Stimulated activated CD4-positive, alpha-beta T cell treated with anti-CD3 and anti-CD28 coated beads, Interleukin-15, amount 100 ng/mL, for 24 hours (primary cell): ENCODE measurements at places on chromosomes 1 and 21.

DNA sequence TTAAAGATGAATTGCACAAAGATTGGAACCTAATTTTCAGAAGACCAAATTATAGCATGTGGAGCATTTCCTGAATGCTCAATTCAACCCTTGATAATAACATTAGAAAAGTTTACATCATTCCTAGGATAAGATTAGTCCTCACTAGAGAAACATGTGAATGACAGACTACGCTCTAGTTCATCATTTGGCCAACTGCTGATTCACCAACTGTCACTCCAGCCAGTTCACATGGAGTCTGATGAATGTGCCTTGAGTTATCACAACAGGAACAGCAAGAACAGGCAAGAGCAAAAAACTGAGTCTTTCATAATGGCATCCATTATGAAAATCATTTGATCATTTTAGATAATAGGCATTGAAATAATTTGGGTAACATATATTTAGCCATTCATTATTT, 415.9 kb downstream of the PTPRC start:
- no peak for DNase-seq

GRCh38 chr1:112637254-112638109, 17.9 kb downstream of the CAPZA1 start:
- no peak for DNase-seq

- DNase-seq = no peak
Observed at GRCh38 chr1:210185063-210185462, 47.5 kb upstream of the SERTAD4 start.

GRCh38 chr1:23444104-23444533, 19.6 kb upstream of the TCEA3 start:
- no peak for DNase-seq

DNA sequence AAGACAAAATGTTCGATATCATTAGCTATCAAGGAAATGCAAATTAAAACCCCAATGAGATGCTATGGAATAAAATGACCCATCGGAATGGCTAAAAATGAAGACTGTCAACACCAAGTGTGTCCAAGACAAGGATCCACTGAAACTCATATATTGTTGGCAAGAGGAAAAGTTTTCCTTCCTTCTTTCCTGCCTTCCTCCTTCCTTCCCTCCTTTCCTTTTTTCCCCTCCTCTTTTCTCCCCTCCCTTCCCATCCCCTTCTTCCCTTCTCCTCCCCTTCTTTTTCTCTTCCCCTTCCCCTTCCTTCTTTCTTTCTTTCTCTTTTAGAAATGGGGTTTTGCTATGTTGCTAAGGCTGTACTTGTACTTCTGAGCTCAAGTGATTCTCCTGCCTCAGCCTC, 64.2 kb upstream of the TENT5B start:
- no peak for DNase-seq

DNA sequence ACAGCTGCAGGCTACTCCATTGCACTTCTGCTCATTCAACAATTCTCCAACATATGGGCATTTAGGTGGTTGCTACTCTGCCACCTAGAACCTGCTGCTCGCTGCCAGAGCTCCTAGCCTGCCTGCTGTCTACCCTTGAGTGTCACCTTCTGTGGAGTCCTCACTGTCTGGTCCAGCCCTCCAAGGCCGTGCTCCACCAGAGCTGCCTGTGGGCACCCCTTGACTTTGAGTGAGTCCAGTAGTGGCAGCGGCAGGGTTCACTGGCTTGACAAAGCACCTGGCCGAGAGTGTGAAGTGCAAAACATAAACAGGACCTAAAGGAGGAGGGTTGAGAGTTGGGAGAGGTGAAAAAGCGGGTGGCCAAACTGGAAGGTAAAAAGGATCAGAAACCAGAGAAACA, 120.3 kb upstream of the DNAH14 start:
- DNase-seq = no peak

DNA sequence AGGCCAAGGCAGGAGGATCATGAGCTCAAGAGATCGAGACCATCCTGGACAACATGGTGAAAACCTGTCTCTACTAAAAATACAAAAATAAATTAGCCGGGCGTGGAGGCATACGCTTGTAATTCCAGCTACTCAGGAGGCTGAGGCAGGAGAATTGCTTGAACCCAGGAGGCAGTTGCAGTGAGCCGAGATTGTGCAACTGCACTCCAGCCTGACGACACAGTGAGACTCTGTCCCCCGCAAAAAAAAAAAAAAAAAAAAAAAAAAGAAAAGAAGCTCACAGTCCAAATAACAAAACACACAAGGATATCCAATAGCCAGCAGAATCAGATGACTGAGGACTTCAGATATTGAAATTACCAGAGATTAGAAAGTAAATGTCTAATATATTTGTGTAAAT, 11.8 kb downstream of the AHCTF1 start:
- no peak for DNase-seq

GRCh38 chr1:36645867-36646266, 163.2 kb upstream of the CSF3R start:
- no peak for DNase-seq

DNA sequence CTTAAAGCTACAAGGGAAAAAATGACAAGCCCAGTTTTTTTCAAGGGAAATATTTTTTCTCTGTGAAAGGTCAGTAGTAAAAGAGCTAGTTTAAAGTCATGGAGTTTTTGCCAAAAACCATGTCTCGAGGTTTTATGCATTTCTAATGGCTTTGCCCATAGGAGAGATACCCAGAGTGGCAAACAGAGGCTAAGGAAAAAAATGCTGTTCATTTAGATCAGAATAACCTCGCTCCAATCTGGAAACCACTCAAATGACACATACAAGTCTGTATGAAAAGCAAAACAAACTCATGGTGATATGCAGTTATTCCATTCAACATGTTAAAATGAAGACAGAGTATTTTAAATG, 36.9 kb upstream of the EDEM3 start:
- no peak for DNase-seq

DNA sequence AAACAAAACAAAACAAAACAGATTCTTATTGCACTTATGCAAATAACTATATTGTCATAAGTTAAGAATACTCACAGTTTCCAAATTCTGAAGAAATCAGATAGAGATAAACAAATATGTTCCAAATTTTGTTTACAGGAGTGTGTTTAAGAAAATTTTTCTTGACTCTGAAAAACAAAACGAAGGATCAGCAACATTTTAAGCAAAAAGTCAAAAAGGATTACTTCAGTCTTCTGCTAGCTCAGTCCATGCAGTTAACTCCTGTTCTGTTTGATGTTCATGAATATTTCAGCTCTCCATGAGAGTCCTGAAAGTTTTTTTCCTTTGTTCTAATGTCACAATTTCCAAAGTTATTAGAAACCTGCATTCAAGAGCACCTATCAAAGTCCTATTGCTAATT, 33.2 kb upstream of the KLF18 start:
- no peak for DNase-seq

DNA sequence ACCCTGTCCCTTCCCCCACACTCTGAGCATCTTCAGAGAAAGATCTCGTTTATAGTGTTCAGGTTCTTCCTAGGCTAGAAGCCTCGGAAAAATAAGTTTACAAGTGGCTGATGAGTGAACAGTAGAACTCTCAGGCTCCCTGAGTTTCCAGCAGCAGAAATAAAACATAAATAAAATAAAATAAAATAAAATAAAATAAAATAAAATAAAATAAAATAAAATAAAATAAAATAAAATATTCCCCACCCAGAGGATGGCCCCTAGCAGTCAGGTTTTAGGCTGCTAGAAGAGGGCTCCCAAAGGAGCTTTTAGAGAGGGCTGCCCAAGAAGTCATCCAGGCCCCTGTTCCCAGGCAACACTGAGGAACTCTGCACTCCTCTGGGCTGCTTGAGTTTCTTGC, 55.1 kb downstream of the KCNC4 start:
- no peak for DNase-seq

GRCh38 chr1:199794105-199794863, 233.2 kb upstream of the NR5A2 start:
- no peak for DNase-seq

- no peak for DNase-seq
Observed at GRCh38 chr21:33238565-33239255, 9.0 kb downstream of the IFNAR2 start.

GRCh38 chr1:150596095-150596892, 16.9 kb upstream of the MCL1 start:
- DNase-seq = no peak

GRCh38 chr1:56050911-56051310, 528.5 kb downstream of the PLPP3 start:
- DNase-seq = no peak

- DNase-seq = no peak
Observed at GRCh38 chr1:97524211-97524610, 396.6 kb downstream of the DPYD start.

DNA sequence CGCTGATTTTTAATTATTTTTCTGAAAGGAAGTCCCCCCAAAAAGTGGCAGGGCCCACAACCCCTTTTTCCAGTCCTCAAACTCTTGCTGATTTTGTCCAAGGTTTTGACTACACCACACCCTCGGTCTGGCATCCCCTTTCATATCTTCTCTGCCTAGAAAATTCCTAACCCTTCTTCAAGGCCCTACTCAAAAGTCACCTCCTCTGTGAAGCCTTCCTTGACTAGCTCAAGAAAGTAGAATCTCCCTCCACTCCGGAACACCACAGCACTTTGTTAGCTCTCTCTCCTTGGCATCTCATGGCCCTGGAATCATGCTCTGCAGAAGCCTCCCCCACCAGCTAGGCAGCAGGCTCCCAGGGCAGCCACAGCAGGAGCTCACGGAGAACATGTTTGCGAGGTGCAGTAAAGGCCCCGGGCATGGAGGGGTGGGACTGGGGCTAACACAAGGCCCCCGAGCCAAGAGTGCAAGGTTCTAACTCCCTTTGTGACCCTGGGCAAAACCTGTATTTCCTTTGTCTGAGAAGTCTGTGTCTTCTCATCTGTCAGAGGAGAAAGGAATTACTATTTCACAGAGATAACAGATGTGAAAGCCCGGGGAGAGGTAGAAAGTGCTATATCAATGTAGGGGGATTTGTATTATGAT, 17.7 kb upstream of the S100A7 start:
- no peak for DNase-seq

DNA sequence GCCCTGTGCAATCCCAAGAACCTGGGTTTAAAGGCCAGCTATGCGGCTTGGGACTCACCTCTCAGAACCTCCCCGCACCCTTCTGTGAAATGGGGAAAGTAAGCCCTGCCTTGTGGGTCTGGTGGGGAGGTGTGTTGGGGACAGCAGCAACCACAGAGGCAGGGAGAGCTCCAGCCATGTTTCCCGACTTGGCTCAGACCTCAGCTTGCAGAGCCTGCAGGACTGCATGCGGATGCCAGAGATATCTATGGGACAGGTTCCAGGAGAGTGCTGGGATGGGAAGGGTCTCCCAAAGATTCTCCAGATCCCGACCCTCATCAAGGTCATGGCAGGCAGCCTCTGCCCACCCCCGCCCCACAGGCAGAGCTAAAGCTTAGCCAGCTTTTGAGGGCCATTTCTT, 20.2 kb downstream of the PADI1 start:
- DNase-seq = no peak

- DNase-seq = no peak
Observed at GRCh38 chr1:44460107-44460882, 55.2 kb downstream of the RNF220 start.

DNA sequence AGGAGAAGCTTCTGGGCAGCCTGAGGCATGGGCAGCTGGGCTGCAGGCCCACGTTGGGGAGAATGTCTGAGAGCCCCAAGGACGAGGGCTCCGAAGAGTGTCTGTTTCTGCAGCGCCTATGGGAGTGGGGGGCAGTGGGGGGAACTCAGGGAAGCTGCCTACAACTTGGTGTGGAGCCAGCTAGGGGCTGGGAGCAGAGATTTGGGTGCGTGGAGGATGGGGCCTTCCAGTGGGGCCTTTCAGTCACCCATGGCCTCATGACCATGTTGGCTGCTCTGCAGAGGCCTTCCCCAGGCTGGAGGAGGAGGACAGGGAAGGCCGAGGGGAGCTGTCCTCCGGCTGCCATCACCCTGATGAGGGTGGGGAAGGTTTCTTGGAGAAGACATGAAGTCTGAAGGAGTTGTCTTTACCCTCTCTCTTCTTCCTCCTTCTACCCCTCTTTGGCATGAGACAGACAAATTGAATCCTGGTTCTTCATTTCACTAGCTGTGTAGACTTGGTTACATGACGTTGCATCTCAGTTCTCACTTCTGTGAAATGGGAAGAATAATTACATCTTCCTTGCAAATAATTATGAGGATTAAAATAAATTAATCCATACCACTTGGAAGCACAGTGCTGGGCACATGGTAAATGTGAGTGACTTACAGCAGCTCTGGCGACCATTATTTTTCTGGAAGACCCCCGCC, 8.3 kb downstream of the PPFIA4 start:
- no peak for DNase-seq

- DNase-seq = no peak
Observed at GRCh38 chr1:37169743-37170275, 135.5 kb upstream of the GRIK3 start.

GRCh38 chr21:14306126-14306907, 76.6 kb downstream of the HSPA13 start:
- no peak for DNase-seq

DNA sequence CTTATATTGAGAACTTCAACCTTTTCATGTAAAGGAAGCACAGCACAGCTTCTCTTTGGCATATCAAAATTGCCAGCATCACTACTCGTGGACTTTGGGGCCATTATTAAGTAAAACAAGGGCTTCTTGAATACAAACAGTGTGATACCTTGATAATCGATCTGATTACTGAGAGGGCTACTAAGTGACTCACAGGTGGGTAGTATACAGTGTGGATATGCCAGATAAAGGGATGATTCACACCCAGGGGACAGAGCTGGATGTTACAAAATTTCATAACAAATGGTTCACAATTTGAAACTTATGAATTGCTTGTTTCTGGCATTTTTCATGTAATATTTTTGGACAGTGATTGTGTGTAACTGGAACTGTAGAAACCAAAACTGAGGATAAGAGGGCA, 15.4 kb downstream of the HDAC1 start:
- no peak for DNase-seq

GRCh38 chr1:3251807-3252428, 182.9 kb downstream of the PRDM16 start:
- no peak for DNase-seq

GRCh38 chr1:93448983-93449804, 1.3 kb downstream of the FNBP1L start:
- no peak for DNase-seq

DNA sequence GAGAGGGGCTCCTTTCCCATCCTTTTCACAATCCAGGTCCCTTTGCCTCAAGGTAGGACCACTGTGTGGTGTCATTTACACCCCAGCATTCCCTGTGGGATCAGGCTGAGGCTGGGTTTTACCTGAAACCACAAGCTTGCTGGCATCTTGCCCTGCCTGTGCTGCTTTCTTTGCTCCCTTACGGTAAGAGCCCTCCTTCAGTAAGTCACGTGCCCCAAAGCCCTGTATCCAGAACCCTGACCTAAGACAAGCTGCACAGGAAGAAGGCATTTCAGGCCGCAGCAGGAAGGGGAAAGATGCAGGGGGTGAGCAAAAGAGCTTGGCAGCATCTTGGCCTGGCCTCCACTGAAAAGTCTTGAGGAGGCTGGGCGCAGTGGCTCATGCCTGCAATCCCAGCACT, 58.4 kb downstream of the KLHDC7A start:
- DNase-seq = no peak

- no peak for DNase-seq
Observed at GRCh38 chr1:202293569-202293968, 48.2 kb downstream of the UBE2T start.

- no peak for DNase-seq
Observed at GRCh38 chr1:178645157-178645807, 79.8 kb upstream of the RALGPS2 start.

GRCh38 chr1:70190180-70190579, 15.2 kb downstream of the LRRC40 start:
- no peak for DNase-seq

GRCh38 chr1:177854951-177855350, 114.9 kb downstream of the SEC16B start:
- DNase-seq = no peak

- no peak for DNase-seq
Observed at GRCh38 chr1:1914101-1914970, 724 bp upstream of the CALML6 start.
